Stimulated activated CD8-positive, alpha-beta memory T cell treated with anti-CD3 and anti-CD28 coated beads, Interleukin-12 subunit alpha, Interleukin-12 subunit beta, amount 100 ng/mL, for 1 hour (primary cell): ENCODE measurements at places on chromosomes 6 and 20.

DNA sequence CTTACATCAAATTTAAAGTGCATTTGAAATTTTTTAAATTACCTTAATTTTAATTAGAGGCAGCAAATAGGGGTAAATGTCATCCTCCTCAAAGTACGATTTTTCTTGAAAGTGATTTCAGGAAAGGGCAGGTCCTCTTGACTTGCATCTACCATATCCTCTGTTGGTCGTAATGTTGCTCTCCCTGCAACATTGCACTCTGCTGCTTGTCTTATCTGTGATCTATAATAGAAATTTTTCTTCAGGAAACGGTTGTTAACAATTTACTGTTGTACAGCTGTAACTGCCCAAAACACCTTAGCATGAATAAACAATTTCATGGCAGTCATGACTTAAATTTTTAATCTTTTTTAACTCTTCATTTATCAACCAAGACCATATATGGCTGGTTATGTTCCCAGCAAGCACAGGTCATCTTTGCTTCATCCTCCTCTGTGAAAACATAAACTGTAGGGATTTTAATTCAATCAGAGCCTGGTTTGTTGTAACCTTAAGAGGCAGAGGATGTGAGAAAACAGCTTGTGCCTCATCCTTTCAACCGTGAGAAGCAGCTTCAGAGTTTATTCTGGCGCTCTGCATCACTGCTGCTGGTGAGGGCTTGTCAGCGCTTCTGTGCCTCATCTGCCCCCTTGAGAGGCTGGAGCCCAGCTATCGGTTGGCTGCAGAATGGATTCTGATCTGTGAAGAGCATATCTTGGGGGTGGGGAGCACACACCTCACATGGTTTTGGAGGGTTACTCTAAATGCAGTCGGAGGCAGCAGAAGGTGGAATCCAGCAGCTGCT, 56.0 kb downstream of the CTNNBL1 start:
- no peak for DNase-seq

DNA sequence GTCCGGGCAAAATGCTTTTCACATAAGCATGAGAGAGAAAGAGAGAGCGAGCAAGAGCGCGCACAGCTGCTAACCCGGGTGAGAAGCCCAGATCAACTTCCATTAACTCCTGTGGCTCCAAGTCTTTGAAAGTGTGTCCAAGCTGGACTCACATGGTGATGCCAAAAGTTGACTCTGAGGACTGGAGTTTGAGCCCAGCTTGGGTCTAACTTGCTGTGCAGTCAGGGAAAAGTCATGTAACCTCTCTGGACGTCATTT, 357.2 kb upstream of the SULF2 start:
- no peak for DNase-seq

DNA sequence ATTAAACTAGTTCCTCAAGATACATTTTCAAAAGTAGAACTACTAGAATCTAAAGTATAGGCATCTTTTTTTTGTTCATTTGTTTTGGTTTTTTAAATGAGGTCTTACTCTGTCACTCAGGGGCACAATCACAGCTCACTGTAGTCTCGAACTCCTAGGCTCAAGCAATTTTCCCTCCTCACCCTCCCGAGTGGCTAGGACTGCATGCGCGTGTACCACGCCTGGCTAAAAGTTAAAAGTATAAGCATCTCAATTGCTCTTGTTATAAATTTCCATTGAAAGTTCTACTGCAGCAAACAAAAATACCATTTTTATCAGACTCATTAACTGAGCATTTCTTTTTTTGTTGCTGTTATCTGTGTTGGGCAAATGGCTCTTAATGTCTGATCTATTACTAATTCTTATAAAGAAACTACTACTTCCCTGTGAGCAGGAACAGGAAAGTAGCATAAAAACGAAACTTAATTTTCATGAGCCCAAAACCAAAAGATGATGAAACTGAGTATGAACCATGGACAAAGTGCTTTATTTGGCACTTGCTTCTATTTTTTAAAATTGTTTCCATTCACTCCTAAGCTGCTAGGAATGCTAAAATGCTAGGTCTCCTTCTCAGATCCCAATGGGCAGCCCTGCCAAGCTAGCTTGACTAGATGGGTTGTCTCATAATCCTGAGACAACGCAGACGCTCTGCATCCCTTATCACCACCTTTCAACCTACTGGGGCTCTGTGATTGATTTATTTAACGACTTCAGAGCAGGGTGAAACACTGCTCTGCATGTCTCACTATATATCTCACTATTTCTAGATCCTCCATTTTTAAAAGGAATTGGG, 36.9 kb downstream of the TRPC4AP start:
- DNase-seq: no peak

DNA sequence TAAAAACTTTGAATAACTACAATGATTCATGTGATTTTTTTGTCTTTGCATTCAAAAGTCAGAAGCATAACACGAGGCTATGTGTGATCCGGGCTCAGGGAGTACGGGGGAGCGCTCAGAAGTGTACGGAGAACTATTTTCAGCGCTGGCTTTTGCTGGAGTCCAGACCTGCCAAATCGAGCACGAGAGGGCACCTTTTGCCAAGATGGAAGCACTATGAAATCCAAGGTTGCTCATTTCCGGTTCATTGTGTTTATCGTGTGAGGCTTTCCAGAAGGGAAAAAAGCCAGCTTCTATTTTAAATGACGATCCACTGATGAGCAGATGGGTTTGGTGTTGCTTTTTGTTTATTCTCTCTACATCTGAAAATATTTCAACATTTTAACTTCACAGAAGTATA, 11.3 kb downstream of the RAMACL start:
- no peak for DNase-seq
